ENCODE measurements at places on chromosomes 1 and 21.

GRCh38 chr1:173477286-173478093 is at the start of gene PRDX6:
TSS of gene PRDX6 (plus strand) at chr1:173477335. CDS start at chr1:173477398, 63 bp downstream.
- DNase-seq: peak; percentile 72

GRCh38 chr1:148010527-148010926 is 82.3 kb downstream of the GPR89B start:
- no peak for DNase-seq

DNA sequence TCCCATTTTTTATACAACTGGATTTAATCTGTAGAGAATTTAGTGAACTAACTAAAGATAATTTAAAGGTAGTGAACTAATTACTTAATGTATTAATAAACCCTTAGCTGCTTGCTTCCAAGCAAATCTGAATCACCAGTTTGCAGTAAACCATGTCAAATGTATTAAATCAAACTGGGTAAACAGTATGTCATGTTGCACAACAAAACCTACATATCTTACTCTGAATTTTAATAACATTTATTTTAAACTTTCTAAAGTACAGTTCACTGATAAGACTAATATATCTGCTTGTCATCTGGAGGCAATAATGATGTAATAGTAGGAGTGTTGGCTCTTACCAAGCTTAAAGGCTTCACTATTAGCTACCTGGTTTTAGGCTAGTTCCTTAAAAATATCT is 52.5 kb upstream of the SCYL3 start:
- DNase-seq: no peak

- no peak for DNase-seq
Measured at GRCh38 chr1:29732453-29732852, 496.1 kb downstream of the PTPRU start.

DNA sequence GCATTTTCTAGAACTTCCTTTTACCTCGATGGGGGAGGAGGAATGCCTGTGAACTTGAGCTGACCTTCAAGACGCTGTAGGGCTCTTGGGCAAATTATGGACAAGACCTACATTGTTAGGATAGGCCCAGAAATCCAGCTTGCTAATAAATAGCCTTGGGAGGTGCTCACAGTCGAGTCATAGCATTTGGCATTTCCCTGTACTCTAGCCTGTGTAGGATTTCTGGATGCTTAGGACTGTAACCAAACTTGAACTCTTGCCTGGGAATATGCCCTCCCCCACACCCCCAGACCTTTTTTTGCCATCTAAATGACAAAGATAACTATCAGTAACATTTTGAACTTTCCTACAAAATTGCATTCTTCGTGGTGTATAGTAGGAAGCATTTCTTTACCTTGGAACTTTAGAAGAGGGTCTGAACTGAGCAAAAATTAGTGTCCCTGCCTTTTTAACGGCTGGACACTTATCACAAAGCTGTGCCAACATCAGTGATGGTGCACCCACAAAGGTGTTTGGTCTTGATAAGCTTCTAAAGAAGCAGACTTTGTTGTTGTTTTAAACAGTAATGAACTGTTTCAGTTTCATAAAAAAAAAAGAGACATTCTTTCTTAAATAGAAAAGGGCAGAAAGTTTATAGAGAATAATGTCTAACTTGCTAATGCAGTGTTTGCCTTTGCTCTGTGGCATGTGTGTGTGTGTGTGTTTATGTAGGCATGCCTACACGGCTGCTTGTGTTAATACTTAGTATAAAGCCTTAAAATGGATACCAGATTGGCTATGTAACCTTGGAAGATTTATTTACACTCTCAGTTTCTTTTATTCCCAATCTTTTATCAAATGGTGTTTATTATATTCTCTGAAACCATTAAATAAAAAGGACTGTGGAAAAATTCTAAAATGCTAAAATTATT is 88.2 kb downstream of the NFIA start:
- DNase-seq: no peak

GRCh38 chr1:247487057-247487456 is 29.2 kb upstream of the OR2B11 start:
- no peak for DNase-seq

GRCh38 chr1:154607106-154607608 is 829 bp downstream of the ADAR start:
- no peak for DNase-seq

DNA sequence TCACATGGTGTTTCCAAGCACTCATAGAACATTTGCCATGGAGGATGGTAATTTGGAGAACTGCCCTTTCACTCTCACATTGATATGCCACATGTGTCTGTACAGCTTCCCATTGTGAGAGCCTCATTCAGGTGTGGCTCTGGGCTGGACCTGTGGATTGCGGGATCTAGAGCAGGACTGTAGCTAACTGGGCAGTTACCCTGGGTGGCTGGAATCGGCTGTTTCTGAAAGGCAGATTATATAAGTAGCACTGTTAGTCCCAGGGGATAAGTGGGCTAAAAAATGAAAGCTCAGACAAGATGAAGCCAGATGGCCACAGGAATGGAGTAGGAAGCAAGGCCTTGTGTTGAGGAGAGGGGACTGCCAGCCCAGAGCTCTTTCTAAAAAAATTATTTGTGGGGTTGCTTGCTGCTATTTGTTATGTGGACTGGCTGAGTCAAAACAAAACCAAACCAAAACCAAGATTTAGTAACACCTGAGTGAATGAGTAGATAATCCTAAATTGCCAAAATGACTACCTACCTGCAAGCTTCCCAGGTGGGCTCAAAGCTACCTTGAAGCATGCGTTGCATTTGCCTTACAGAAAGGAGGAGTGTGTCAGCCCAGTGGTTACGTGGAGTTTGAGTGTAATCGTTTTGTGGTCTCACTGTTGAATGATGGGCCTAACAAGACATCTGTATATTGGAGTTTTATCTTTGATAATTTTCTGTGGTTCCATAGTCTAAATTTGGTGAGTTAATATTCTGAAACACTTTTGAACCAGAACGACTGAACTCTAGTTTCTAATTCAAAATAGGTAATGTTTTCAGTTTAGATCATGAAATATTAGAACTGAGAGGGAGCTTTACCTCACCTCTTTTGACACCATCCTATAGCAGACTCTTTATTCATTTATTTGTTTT is 58.0 kb downstream of the SDCCAG8 start:
- no peak for DNase-seq

DNA sequence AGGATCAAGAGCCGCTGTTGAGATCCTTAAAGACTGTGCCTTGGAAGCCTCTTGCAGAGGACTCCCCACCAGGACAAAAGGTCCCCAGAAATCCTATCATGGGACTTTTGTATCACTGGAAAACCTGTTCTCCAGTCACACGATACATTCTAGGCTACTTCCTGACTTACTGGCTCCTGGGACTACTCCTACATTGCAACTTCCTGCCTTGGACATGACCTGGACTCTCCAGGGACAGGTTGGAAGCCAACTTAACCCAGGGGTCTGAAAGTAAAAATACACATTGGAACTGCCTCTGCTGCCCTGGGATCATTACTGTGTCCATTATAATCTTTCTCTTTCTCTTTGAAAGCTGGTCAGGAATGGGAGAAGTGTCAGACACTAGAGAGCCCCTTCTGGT is 9.9 kb downstream of the PIGV start:
- DNase-seq: no peak

DNA sequence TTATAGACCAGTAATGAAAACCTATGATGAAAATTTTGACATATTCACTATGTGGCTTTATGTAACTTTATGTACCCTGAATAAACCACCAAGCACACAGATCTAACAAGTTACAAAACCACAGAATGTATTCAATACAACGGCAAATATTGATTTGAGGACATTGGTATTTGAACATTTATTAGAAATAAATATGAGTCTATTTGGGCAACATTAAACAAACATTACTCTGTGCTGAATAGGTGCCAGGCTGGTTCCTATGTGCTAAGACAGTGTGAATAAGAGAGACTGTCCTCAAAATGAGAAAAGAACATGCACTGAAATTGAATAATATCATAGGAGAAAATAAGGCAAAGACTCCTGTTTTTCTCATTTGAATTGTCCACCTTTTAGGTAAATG is 1341.2 kb downstream of the PLA2G4A start:
- DNase-seq: no peak

DNA sequence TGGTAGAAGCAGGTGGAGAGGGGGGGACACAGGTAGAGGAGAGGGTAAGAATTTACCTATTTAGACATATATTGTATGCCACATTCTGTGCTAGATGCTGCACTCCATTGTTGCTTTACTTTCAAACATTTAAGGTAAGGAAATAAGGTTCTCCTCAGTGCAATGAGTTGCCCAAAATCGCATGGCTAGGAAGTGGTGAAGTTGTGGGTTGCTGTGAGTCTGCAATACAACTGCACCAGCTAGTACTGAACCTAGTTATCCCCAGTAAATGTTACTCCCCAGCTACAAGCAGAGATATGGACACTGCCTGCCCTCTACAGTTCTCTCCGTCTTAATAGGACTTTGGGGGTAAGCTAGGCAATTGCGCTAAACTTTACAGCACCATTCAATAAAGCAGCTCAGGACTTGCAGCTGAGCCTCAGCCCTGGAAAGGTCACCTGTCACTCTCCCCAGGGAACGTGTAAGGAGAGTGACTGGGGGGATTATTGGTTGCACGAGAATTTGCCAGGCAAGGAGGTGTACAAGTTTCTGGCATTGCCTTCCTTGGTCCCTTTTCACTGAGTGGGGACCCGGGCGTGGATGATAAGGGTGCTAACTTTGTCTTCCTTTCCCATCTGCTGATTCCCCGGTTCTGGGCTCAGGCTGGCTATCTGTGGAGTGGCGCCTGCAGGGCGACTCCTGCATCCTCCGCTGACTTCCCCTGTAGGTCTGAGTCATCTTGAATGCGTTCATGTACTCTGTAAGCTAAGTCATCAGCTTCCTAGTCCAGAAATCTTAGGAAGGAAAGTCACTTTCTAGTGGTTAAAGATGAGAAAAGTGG is 71.3 kb upstream of the CNTN2 start:
- no peak for DNase-seq

DNA sequence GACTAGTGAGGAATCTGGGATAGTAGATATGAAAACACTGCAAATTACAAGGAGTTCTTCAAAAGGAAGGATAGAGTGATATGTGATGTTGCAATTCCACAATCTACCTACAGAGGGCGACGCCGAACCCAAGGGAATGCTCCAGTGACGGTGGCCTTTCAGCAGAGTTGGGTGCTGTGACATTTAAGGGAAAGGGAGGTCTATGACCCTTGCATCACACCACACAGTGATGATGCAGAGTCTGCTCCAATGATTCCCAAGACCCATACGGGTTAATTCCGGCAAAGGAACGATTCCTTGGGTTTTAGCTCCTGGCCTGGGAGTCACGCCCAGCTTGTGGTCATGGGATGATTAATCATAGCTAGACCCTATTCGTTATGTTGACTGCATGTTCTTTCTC is 123.0 kb upstream of the IGSF21 start:
- no peak for DNase-seq

DNA sequence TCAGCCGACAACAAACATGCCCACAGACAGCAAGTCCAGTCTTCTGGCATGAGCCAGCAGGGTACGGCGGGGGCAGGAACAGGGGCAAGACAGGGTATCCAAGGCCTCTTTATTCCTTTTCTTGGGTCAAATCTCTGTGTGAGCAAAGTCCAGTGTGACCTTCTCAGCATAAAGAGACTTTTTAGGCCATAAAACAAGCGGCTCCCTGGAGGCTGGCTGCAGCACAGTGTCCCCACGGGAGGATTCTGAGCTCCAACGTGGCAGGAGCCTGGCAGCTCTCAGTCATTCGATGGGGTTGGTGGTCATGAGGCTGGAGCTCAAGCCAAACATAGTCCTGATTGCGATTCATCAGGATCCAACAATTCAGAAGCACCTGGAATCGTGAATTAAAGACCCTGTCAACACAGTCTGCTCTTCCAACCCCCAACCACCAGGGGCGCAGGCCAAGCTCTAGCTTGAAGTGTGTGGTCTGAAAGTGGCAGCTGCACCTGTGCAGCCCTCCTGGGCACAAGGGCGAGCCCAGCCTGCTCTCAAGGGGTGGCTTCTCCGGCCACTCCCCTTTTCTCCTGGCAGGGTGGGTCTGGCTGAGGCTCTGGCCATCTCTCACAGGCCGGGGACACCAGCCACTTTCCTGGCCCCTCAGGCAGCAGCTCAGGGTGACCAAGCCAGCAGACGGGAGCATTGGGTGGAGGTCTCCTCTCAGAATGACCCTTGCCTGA is 62.1 kb downstream of the SLC66A1 start:
- DNase-seq: no peak

- DNase-seq: no peak
Measured at GRCh38 chr1:167645625-167646414, 15.8 kb downstream of the RCSD1 start.

DNA sequence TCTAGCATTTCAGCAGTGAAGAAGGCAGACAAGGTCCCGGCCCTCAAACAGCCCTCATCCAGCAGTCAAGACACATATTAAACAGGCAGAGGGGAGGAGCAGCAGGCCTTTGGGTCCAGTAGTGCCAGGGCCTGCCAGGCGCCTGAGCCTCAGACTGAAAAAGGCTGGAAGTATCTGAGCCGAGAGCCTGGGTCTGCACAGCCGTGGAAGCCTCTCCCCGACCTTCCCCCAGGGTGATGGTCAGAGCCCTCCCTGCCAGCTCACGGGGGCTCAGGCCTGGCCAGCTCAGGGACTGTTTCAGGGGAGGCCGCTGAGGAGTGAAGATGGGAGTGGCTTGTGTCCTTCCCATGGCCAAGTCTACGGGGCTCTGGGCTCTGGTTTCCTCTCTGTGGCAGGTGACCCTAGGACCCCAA is 565.2 kb downstream of the PTPRU start:
- DNase-seq: no peak

- DNase-seq: no peak
Measured at GRCh38 chr1:206005778-206006180, 2.6 kb upstream of the RAB7B start.

- no peak for DNase-seq
Measured at GRCh38 chr1:39757501-39757900, 13.6 kb downstream of the OXCT2 start.

- DNase-seq: no peak
Measured at GRCh38 chr1:82245345-82246014, 444.7 kb downstream of the ADGRL2 start.

GRCh38 chr1:232629250-232630046 is 485 bp downstream of the SIPA1L2 start:
- no peak for DNase-seq

DNA sequence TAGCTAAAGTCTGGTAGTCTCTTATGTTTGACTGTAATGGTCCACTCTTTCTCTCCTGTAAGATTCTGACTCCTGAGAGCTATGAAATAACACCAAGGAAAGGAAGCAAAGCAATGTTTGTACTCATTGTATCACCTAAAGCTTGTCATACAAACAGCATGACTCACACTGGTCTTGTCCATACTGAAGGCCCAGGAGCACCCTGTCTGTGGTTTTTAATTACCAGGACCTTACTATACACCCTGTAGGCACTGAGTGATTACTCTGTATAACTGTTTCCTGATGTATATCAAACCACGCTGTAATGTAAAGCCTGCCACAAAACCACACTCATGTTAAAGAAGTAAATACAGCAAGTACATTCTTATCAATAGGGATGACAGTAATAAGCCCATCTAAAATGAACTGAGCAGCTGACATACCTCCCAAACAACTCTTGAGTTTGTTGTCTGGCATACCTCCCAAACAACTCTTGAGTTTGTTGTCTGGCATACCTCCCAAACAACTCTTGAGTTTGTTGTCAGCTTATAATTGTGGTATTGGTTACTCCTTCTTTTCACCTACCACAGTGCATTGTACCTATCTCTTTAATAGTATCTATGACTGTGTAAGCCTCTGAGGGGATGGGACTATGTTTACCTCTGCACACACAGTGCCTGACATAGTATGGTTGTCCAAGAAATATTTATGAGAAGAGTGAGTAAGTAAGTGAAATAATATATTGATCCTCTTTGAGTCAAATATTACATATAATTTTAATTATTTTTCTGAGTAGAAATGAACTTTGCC is 11.6 kb upstream of the TNFSF18 start:
- no peak for DNase-seq

All from stimulated activated CD8-positive, alpha-beta memory T cell treated with anti-CD3 and anti-CD28 coated beads, Interleukin-7, amount 100 ng/mL, for 1 hour (primary cell).